ENCODE measurements at places on chromosomes 2 and 18. TPM values are rescaled to one million over a fixed set of nuclear protein-coding genes. Genes with fewer than 3 reads are reported as not detected.

Gene AQP12B
- total RNA-seq = not detected

Gene GCG
- not detected for total RNA-seq

Gene MYOM1
- total RNA-seq = 0.55 TPM

Gene CTLA4
- total RNA-seq = not detected

Gene CDH19
- not detected for total RNA-seq

Gene HOXD13
- 0.07 TPM for total RNA-seq

Gene CDH20
- 0.31 TPM for total RNA-seq

Gene SETBP1
- 1.8 TPM for total RNA-seq

Gene TSN
- total RNA-seq = 77.8 TPM

Gene LMAN2L
- total RNA-seq = 22.5 TPM

Gene TSPYL6
- total RNA-seq = not detected

Gene STK16
- 38.6 TPM for total RNA-seq

Gene ZNF142
- 14.8 TPM for total RNA-seq

Gene CAMKMT
- 17.4 TPM for total RNA-seq

Gene RIT2
- total RNA-seq = 0.26 TPM

Gene KLHL41
- not detected for total RNA-seq

Gene PRKAG3
- total RNA-seq = not detected

Gene DYNAP
- total RNA-seq = not detected
